ENCODE measurements at places on chromosomes 6 and 20.

DNA sequence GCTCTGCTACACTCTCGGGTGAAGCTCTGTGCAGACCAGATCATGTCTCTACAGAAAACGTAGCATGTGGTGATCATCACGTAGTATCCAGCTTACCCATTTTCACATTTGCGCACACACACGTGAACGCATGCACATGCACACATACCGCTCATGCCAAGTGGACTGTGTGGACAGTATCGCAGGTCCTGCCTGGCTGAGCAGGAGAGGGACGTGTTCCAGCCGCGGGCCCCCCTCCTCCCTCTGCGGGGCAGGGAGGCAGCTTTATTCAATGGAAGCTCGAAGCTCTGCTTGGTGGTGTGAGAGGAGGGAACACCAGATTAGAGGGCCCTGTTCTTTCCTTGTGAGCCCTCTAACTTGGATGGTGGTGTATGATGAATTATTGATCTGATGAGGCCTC lies 51.1 kb downstream of the CDH26 start:
- no peak for DNase-seq

GRCh38 chr6:158066136-158066781 lies 84.6 kb downstream of the SYNJ2 start:
- no peak for DNase-seq

GRCh38 chr20:54204063-54204462 lies 3.8 kb upstream of the PFDN4 start:
- DNase-seq = no peak

- no peak for DNase-seq
Measured at GRCh38 chr6:45480752-45481415, 103.2 kb upstream of the SUPT3H start.

GRCh38 chr20:5369629-5370028 lies 52.9 kb upstream of the PROKR2 start:
- no peak for DNase-seq

DNA sequence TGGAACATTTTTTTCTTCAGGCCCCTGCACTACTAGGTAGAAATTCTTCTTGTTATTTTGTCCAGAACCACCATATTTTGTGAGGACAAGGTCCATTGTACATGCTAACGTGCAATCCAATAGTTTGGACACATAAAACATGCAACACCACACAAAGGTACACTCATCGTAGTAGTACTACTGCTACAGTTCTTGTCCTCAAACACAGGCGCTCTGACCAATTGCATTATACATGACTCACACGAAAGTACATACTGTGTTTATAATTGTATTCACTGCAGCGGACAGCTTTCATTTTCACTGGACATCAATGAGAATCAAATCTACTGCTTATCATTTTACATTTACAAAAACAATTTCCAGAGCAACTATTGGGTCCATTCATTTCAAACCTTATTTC lies 15.3 kb upstream of the SMLR1 start:
- DNase-seq = no peak

- no peak for DNase-seq
Measured at GRCh38 chr6:167130712-167131684, 8.1 kb downstream of the CCR6 start.

DNA sequence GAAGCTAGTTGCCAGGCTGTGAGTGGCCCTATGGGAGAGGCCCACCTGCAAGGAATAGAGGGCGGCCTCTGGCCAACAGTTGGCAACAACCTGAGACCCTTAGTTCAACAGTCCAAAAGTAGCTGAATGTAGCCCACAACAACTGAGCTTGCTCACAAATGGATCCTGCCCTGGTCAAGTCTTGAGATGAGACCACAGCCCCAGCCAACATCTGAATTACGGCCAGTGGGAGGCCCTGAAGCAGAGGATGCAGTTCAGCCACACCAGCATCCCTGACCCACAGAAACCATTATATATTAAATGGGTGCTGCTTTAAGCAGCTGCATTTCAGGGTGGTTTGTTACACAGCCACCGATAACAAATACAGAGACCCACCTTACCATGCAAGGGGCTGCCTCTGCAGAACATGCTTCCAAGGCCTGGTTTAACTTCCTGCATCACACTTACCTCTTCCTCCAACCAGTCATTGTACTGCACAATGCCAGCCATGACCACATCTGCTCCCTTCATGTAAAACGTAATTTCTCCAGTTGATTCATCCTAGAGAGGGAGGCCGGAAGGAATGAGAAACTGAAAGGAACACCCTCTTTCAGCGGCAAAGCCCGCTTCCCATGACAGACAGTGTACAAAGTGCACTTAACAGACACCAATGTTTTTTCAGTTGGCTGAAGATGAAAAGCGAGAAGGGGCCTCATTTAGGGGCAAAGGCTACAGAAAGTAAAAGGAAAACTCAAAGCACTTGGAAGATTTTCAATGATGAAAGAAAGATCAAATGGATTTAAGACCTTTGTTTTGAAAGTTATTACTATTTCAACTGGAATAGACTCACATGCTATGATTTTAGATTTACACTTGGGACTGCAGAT lies 86.2 kb upstream of the NFATC2 start:
- DNase-seq = no peak

DNA sequence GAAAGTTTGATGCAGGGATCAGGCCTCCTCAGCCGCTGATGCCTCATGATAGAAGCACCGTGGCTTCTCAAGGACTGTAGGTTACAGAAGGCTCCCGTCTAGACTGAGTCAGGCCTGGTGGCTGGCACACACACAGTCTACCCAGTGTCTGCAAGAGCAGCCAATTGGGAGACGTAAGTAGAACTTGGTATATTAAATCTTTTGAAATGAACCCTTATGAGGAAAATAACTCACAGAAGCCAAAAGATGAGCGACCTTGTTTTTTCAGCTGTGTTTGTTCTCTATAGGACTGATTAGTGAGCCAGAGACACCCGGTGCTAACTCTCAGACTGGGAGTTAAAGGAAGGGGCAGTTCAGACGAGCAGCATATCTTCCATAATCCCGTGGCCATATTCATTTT lies 5.9 kb upstream of the PDE10A start:
- no peak for DNase-seq

GRCh38 chr6:151723152-151723551 lies 84.3 kb upstream of the ESR1 start:
- no peak for DNase-seq

- DNase-seq = no peak
Measured at GRCh38 chr6:111843347-111844147, 29.7 kb downstream of the FYN start.

GRCh38 chr6:105882121-105882803 lies 203.9 kb upstream of the PRDM1 start:
- no peak for DNase-seq

DNA sequence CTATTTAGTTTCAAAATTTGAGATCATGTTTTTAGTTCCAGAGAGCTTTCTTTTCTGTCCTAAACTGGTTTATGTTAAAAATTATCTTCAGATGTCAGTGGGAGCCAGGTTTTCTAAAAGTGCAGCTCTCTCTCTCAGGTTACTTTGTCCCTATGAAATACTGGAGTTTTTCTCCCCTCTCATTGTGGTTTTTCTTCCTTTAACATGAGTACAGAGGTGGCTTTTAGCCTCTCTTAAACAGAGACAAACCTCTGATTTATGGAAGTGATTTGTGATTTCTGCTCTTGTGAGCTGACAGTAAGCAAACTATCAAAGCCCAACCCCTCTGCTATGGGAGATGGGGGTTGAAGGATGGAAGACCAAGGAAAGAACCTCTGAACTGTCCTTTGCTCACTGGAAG lies 85.7 kb downstream of the LIN28B start:
- no peak for DNase-seq

DNA sequence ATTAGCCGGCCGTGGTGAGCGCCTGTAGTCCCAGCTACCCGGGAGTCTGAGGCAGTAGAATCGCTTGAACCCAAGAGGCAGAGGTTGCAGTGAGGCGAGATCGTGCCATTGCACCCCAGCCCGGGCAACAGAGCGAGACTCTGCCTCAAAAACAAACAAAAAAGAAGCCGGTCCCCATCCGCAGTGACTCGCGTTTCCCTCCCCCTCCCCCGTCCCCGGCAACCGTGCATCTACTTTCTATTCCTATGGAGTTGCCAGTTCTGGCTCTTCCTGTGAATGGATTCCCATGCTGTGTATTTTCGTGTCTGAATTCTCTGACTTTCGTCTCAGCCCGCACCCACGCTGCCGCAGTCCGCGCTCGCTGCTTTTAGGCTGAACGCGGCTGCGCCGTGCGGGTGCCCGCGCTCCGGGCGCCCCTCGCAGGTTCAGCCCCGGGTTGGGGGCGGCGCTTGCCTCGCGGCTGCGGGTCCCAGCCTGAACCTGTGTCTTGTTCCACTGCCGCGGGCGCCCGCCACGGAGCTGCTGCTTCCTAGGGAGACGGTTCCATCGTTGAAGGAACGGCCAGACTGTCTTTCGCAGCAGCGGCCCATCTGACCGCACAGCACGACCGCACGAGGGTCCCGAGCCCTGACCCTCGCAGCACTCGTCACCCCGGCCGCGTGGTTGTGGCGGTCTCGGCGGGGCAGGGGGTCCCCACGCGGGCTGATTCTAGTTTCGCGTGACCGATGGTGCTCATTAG lies 1.1 kb upstream of the MRGBP start:
- DNase-seq = no peak

All from NCI-H2081 treated with DMSO at 0.1 percent for 48 hours (cell line).